ENCODE measurements at places on chromosomes 13 and 19. TPM values are rescaled to one million over a fixed set of nuclear protein-coding genes. Genes with fewer than 3 reads are reported as not detected.

DNA sequence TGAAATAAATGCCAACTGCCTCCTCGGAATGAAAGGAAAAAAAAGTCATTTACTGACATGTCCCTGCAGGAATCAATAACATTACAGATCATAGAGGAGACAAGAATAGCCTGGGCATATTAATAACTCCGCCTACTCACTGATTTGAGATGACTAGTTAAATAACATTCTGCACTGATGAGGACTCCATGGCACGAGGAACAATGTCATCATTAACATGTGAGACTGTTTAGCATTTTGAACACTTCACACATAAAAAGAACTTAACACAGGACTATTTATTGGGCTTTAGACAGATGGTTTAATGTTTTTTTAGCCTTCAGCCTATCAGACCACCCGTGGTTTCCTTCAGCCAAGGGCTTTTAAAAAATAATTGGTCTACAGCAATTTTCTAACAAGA is 170.1 kb downstream of the OLFM4 start:
- no peak for DNase-seq

DNA sequence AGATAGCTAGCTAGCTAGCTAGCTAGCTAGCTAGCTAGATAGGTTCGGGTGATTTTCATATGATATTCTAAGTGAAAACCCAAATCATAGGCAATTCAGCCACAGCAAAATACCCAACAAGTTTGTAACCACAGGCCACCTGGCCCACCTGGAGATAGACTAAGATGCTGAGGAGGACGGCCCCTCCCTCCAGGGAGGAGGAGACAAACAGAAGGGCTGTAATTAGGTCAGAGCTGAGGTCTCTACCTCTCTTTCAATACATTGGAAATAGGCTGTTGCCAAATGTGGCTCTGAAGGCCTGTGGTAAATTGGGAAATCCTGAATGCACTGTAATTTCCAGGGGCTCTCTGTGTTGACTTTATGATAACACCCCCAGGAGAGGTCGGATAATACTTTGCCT is 382.2 kb downstream of the FGF9 start:
- DNase-seq, result no peak

- no peak for DNase-seq
Observed at GRCh38 chr19:42202290-42202880, 15.1 kb downstream of the DEDD2 start.

DNA sequence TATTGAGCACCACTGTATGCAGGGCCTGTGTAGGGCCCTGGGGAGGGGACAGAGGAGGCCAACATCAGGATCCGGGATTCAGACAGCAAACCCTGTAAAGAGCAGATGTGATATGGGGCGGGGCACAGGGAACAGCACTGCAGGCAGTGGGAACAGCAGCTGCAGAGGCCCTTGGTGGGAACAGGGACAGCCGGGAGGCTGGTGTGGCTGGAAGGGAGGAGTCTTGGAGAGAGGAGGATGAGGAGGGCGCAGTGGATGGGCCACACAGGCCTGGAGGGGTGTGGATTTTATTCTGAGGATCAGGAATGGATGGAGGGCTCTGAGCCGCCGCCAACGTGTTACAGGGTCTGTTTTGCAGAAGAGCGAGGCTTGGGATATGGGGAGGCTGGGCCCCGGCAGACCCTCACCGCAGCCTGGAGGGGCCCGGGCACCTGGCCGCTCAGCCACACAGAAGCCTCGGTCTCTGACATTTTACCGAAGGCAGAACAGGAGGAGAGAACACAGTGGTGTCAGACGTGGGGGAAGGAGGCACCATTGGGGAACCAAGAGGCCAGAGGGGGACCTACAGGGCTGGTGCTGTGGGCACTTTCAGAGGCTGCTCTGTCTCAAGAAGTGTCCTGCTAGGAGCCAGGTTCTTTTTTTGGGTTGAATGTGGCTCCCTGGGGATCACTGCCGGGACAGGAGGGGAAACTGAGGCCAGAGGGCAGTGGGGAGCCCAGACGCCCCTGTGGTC is 6.9 kb downstream of the EFNA2 start:
- DNase-seq, result no peak

DNA sequence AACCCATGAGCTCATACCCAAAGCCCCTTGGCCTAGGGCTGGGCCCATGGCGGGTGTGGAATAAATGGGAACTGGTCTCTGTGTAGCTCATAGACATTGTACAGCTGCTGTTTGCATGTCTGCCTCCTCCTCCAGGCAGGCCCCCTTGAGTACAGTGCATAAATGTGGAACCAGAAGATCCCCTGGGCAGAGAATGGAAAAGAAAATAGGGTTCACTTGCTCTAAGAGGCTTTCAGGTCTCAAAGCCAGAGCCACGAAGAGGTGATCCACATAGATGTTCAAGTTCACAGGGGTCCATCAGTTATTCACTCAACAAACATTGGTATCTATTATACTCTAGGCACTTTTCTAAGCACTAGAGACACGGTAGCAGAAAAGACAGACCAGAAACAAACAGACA is 79.2 kb upstream of the CACNA1A start:
- DNase-seq, result no peak

- no peak for DNase-seq
Observed at GRCh38 chr13:87925006-87925405, 253.8 kb downstream of the SLITRK5 start.

- no peak for DNase-seq
Observed at GRCh38 chr19:56405062-56405461, 930 bp downstream of the ZNF583 start.

DNA sequence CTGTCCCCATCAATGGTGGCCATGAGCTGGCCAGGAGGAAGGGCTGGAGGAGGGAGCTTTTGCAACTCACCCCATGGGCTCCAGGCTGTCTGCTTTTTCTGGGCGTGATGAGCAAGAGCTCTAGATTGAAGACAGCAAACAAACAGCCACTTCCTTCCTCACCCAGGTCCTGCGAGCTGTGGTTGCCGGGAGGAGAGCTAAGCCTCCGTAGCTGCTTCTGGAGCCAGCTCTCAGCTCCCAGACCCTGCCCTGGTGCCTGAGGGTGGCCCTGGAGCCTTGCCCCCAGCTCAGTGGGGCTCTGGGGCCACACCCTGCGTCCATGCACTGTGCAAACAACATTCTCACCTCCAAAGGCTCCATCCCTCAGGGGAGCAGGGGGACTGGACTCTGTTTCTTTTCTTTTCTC is 6.2 kb downstream of the MYO1F start:
- DNase-seq, result no peak

DNA sequence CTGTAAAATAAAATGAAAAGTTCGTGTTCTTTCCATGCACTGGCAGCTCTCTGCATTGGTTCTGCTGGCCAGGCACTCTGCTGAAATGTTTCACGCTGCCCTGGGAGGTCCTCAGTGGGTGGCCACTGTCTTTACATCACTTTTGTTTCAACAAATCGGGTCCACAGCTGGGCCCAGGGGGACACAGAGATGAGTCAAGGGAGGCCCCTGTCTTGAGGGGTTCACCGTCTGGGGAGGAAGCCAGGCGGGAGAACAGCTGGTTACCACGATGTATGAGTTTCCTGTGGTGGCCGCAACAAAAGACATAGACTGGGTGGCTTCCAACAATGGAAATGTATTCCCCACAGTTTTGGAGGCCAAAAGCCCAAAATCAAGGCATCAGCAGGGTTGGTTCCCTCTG is 5.1 kb upstream of the KLF2 start:
- DNase-seq, result no peak

GRCh38 chr19:48819366-48819816 is 8.6 kb upstream of the BCAT2 start:
- DNase-seq, result no peak

- no peak for DNase-seq
Observed at GRCh38 chr19:15197942-15198341, 2.9 kb downstream of the NOTCH3 start.

GRCh38 chr19:39410017-39410830 is 2.2 kb upstream of the PLEKHG2 start:
- no peak for DNase-seq

DNA sequence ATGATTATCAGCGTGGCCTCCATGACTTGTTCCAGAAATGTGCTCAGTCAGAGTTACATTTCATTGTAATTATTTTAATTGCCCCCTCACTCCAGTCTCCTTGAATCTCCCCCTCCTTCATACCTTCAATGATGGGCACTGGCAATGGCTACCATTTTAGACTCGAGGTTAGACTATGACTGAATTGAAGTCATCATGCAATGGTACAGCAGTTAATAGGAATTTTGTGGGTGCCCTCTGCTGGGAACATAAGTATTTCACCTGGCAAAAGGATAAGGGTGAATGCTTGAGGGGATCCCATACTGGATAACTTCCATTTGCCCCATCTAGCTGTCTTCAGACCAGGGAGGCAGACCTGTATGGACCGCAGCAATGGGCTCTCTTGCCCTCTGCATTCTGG is 32.2 kb upstream of the USP12 start:
- DNase-seq, result peak; percentile 22

GRCh38 chr19:2356036-2356646 is 3.9 kb upstream of the TMPRSS9 start:
- DNase-seq, result no peak

GRCh38 chr19:44909775-44910174 is 4.2 kb downstream of the APOE start:
- DNase-seq, result no peak

- DNase-seq, result no peak
Observed at GRCh38 chr13:28865149-28865744, 45.1 kb downstream of the MTUS2 start.

DNA sequence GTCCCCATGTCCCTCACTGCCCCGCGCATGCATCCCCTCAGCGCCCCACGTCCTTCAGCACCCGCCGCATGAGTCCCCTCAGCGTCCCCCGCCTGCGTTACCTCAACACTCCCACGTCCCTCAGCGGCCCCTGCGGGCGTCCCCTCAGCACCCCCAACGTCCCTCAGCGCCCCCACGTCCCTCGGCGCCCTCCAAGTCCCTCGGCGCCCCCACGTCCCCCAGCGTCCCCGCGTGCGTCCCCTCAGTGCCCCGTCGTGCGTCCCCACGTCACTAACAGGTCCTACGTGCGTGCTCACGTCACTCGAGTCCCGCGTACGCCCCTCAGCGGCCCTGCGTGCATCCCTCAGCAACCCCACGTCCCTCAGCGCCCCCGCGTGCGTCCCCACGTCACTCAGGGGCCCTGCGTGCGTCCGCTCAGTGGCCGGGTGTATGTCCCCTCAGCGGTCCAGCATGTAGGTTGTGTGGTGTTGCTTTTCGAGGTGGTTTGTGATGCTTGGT is 19.5 kb upstream of the GAS6 start:
- DNase-seq, result no peak

HAUS5 gene
- 9.2 TPM for total RNA-seq

CLIP3 gene
- 0.34 TPM for total RNA-seq

LHB gene
- total RNA-seq, result not detected

SLC25A41 gene
- total RNA-seq, result not detected

KEAP1 gene
- total RNA-seq, result 21.8 TPM

Measured in SK-MEL-5 (cell line).